ENCODE measurements at places on chromosomes 6 and 20.

GRCh38 chr20:50993876-50994275 is 29.0 kb downstream of the KCNG1 start:
- DNase-seq = no peak

GRCh38 chr6:33217246-33217645 is 8.9 kb downstream of the RING1 start:
- no peak for DNase-seq

- DNase-seq = no peak
Measured at GRCh38 chr20:1429143-1429728, 36.4 kb upstream of the FKBP1A start.

DNA sequence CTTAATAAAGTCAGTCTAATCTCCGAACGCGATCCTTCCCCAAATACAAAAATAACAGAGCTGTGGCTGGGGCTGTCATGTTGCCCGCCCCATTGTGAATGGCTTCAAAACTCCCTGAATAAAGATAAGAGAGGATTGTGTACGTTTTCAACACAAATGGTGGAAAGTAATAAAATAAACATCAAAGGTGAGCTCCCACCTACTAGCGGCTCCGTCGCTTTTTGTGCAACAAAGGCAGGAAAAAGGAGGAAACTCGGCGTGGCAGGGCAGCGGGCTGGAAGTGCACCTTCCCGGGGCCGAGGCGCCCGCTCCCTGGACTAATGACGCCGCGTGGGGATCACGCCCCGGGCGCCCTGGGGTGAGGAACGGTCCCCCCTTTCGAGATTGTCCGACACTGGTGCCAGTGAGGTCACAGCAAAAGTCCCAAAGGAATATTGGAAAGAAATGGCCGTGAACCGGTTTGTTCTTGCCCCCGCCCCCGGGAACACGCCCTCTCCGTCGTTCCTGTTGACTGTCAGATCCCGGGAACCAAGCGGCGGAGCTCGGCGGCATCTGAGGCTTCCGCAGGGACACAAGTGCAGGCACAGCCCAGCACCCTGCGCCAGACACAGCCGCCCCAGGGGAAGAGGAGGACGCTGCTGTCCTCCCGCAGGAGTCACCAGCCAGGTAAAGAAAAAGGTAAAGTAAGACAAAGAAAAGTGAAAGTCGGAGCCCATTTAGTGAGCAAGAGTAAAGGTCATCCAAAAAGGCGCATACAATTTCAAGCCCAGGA is 1.1 kb upstream of the FOXQ1 start:
- DNase-seq = no peak

- DNase-seq = no peak
Measured at GRCh38 chr20:63473555-63474449, 1.3 kb upstream of the KCNQ2 start.

Measured in naive thymus-derived CD4-positive, alpha-beta T cell (primary cell).